ENCODE measurements at places on chromosomes 7 and 10.

DNA sequence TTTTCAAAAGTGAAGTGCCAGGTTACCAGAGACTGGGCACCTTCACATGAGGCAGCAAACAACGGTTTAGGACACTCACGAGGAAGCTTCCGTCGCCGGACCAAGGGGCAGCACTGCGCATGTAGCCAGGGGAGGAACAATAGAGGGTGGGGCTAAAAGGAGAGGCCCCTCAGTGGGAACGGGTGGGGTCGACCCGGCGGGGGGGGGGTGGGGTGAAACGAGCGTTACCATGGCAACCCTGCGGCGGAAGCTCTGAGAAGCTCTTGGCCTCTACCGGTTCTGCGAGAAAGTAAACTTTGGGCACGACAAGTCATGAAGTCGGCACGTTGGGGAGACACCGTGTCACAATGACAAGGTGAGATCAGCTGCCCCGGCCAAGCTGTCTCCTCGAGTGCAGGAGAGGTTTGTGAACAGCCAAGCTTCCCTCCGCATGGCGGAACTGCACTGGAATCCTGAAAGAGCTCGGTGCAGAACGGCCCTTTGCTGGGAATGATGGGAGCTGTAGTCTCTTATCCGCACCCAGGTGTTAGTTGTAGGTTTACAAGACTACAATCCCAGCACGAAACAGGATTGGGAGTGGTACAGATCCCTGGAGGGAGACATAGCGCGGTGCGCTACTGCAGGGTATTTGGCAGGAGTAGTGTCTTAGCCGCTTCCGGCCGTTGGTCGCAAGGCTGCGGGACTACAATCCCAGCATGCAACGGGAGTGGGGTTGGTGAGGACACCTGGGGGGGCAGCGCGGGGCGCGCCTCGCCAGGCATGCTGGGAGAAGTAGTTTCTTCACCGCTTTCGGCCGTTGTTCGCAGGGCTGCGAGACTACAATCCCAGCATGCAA, 72.8 kb upstream of the ZNF722 start:
- DNase-seq, result peak; percentile 84

GRCh38 chr10:87095236-87095945, 385 bp downstream of the SHLD2 start:
- peak; percentile 58 for DNase-seq

- no peak for DNase-seq
Measured at GRCh38 chr10:97018251-97019212, 167.2 kb downstream of the SLIT1 start.

- no peak for DNase-seq
Measured at GRCh38 chr7:137025469-137026175, 157.2 kb downstream of the CHRM2 start.

- no peak for DNase-seq
Measured at GRCh38 chr10:127694580-127695193, 42.3 kb upstream of the FOXI2 start.

- DNase-seq, result no peak
Measured at GRCh38 chr7:118757066-118757465, 532.6 kb downstream of the ANKRD7 start.

DNA sequence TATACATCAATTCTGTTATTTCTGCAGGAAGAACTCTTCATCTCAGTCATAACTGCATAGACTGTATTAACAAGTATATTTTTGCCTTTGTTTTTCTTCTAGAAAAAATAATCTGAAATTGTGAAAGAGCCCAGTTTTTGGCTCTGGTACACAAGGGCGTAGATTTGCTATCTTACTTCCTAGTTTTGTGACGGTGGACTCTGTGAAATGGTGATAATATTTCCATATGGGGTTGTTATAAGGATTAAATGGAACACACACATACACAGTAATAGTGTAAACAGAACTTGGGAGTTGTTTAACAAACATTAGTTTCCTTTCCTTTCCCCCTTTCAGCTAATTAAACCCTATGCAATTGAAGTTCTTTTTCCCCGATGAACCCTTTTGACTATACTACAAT, 108.7 kb downstream of the MKLN1 start:
- no peak for DNase-seq

DNA sequence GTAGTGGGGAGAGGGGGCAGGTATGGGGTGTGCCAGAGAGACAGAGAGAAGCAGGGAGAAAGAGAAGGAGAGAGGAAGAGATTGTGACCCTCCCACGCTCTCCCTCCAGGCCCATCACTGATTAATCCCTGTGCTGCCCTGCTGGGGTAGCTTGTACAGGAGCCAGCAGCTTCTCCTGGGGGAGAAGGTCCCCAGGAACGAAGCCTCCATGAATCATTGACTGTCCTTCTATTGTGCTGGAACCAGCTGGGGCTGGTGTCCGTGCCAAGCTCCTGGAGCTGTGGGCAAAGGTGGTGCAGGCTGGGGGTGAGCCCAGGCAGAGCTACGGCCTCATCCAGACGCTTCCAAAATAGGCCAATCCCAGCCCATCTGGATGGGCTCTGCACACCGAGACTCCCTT, 20.9 kb downstream of the AQP1 start:
- DNase-seq, result no peak

DNA sequence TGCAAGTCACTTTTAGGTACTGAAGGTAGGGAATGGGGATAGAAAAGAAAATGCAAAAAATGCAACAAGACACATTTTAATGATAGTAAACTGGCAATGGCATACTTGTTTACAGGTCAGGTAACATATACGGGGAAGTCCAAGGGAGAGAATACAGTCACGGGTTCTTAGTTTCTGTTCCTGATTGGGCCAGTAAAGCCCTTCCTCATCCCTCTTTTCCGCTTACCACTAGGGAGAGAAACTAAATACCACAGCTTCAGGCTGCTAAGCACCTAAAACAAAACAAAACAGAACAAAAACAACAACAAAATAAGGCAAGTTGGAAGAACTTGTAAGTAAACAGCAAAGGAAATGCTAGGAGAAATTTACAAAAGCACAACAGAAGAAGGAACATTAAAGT, 65.2 kb upstream of the OGDHL start:
- DNase-seq, result no peak

- DNase-seq, result no peak
Measured at GRCh38 chr10:71088054-71088453, 124.3 kb upstream of the UNC5B start.

GRCh38 chr7:151086802-151087244, 548 bp downstream of the AGAP3 start:
- DNase-seq, result no peak

GRCh38 chr7:18496341-18496700, 772 bp downstream of the HDAC9 start:
- DNase-seq, result no peak

GRCh38 chr7:43204081-43204480, 91.6 kb downstream of the HECW1 start:
- DNase-seq, result no peak

DNA sequence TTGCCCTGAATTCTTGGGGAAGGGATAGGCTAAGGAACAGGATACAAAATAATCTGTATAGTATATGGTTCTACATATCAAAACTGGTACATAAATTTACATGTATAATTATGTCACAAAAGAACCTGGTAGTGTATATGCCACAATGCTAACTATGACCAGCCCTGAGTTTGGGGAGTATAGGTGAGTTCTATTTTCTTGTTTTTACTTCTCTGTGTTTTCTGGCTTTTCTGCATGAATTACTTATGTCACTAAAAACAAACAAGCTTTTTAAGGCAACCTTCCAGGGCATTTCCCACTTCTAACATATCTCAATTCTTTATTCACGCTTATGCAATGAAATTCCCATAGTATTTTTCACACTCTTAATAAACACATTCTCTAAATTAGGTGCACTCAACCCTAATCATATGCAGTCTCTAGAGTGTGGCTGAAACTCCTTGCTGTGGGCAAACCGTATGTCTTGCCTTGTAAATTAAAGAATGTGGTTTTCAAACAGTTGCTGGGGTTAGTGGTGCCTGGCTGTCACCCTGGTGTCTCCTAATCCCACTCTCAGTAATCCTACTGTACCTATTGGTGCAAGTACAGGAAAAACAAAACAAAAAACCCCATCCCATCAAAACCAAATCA, 14.0 kb upstream of the INSIG1 start:
- no peak for DNase-seq

- no peak for DNase-seq
Measured at GRCh38 chr10:88113232-88113631, 249.8 kb downstream of the PTEN start.

DNA sequence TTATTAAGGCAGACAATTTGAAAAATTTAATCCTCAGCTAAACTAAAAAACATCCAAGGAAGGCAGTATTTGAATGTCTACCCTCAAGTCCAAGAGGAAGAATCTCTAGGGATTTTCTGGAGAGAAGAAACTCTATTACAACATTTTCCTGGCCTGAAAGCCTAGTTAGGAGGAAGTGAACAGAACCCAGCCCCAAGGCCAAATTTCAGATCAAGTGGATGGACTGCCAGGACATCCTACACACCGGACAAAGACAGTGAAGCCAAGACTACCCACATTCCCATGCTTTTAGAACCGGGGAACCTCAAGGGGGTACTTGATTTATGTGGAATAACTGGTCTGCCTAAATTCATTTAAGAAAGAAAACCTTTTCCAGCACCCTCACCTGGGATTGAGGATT, 108.9 kb upstream of the MEOX2 start:
- DNase-seq, result no peak

DNA sequence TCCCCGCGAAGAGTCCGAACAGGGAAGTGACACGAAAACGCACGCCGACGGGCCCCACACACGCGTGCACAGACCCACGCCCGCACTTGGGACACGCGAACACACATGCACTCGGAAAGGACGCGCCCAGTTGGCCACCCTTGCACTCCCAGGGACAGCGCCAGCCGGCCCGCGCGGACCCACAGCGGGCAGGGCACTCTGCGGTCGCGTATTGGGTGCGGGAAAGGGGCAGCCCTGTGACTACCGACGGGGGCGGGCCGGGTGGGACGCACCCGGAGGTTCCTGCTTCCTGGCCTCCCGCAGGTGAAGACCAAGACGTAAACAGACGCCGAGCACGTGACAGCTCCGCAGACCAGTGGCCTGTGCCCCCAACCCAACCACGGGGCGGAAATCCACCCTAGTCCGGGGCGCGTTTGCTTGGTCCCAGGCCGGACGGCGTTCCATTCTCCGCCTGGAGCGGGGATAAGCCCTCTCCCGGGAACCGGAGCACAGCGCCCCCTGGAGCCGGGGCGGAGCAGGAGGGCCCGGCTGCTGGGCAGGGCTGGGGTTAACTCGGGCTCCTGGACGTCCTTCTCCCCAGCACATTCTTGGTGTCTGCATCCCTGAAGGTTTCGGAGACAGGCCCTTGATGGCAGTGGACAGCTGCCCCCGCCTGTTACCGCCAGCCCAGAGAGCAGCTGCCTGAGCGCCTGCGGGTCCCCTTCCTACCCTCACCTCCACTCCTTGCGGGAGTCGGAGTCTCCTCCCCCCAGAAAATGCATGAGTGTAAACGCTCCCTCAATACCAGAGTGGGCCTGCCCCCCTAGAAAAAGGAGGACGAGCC, 2.0 kb upstream of the LZTS2 start:
- peak; percentile 63 for DNase-seq

DNA sequence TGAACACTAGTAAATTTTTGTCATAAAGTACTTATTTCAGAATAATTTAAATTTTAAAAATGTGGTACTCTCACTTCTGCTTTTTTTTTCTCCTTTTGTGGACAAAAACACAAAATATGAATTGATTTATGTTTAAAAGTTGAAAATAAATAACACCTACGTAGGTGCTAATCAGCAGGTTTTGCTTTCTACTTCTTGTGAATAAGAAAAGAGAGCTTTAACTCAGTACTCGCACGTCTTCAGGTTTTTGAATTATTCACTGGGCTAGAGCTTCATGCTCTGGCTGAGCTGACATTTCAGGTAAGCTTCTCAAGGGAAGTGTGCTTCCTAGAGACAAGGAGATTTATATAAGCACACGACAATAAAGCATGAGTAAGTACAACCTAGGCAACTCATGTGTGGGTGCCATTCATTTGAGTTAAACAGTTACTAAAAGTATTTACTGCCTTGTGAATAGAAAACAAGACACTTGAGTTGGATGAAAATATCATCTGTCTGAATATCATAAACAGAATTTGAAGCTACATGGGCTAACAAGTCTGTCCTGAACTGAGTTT, 190.0 kb upstream of the POT1 start:
- DNase-seq, result no peak

- DNase-seq, result no peak
Measured at GRCh38 chr7:116258734-116259133, 48.4 kb downstream of the TES start.

DNA sequence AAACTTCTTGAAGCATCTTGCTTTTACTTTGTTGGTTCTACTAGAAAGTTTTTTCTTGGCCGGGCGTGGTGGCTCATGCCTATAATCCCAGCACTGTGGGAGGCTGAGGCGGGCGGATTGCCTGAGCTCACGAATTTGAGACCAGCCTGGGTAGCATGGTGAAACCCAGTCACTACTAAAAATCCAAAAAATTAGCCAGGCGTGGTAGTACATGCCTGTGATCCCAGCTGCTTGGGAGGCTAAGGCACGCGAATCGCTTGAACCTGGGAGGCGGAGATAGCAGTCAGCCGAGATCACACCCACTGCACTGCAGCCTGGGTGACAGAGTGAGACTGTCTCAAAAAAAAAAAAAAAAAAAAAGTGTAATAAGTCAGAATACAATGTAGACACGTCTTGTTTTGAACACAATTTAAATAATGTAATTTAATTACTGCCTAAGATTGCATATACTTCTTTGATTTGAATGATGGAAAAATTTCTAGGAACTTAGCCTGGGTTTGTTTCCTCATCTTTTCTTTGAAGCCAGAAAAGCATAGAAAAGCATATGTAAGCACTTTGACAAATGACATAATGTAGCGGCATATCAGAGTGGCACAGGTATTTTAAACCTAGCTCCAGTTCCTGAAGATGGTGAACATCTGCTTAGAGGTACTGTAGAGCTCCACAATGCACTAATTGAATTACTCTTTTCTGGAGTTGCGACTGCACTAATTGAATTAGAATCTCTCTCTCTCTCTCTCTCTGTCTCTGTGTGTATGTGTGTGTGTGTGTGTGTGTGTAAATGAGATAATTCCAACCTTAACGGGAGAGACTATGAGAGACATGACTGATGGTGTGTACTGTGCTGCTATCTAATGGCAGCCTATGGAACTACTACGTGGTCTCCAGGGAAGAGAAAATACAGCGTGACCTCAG, 87.8 kb downstream of the BTRC start:
- no peak for DNase-seq

GRCh38 chr10:62017491-62017870, 116.0 kb downstream of the ARID5B start:
- no peak for DNase-seq

DNA sequence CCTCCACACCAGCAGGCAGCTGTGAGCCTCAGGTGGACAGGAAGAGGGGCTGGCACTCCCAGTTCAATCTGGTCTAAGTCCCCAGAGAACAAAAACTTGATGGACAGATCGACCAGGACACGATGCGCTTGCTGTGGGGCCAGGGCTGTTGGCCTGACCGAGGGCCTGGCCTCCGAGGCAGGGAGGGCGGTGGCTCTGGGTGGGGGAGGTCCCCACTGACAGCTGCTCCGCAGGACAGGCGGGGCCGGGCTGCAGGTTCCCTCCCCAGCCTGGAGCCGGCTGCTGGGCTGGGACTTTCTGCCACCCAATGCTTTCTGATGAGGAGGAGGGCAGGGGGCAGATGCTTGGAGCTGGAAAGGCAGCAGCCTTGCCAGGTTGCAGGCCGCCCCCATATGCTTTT, 37.4 kb upstream of the ADGRA1 start:
- DNase-seq, result no peak

GRCh38 chr10:9577746-9578145, 1439.9 kb upstream of the CELF2 start:
- no peak for DNase-seq
